ENCODE measurements at places on chromosomes 5 and 9. TPM values are rescaled to one million over a fixed set of nuclear protein-coding genes. Genes with fewer than 3 reads are reported as not detected.

DNA sequence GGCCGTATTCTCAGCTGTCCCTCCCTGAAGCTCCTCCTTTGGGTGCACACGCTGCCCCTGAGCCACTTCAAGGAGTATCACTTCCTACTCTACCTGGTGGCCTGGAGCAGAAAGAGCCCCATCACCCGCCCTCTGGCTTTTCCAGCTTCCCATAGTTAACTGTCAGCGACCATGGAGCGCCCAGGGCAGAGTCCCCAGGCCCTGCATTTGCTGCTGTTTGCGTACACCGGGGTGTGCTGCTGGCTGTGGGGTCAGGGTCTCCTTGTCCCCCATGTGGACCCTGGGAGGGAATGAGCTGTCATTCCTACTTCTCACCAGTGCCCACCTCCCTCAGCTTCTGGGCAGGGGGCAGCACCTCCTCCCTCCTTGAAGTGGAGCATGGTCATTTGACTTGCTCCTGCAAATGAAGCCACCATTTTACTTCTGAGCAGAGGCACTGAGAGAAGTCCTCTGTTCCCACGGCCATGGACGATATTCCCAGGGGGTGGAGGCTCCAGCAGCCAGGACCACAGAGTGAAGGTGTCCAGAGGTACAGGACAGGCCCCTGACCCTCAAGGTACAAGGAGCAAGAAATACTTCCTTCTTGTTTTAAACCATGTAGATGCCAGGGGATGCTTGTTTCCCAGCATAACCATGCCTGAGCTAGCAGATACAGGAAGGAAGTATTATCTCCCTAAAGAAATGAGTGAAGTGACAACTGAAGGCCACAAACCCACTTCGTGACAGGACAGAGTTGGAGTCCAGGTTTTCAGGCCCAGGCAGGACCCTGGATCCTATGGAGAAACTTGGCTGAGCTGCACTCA is 40.6 kb upstream of the COL5A1 start:
- DNase-seq = no peak

- no peak for DNase-seq
Measured at GRCh38 chr9:126615791-126616447, 2.2 kb downstream of the LMX1B start.

DNA sequence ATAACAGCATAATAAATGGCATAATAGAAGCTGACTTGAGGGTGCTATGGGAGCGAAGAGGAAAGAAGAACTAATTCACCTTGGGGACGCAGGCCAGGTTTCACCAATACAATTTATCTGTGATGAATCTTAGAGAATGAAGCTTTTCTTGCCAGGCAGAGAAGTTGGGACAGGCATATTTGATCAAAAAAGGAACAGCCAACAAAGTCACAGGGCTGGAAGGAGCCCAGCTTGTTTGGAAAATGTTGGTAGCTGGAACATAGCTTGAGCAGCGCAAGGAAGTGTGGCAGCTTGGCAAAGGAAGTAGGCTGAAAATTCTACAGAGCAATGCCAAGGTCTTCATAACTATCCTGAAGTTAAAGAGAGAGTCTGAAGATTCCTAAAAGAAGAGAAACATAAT is 181.5 kb upstream of the OR13F1 start:
- no peak for DNase-seq

GRCh38 chr5:36679221-36679989 is 73.0 kb downstream of the SLC1A3 start:
- DNase-seq = no peak

DNA sequence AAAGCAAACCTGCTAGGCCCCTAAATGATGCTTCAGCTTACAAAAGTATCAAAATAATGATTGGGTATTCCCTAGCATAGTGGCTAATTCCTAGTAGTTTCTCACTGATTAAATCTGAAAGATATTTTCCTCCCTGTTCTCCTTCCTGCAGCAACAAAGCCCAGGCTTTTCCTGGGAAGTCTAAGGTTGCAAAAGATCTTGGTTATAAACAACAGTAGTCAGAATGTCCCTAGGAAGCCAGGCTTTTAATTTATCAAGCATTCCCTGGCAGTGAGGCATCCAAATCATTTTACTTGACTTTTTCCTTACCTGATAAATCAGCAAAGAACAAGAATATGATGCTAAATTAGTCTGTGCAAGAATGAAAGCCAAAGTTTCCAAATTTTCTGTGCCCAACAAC is 272.0 kb downstream of the PDE4D start:
- no peak for DNase-seq

- DNase-seq = no peak
Measured at GRCh38 chr9:91162311-91162710, 199.4 kb downstream of the AUH start.

DNA sequence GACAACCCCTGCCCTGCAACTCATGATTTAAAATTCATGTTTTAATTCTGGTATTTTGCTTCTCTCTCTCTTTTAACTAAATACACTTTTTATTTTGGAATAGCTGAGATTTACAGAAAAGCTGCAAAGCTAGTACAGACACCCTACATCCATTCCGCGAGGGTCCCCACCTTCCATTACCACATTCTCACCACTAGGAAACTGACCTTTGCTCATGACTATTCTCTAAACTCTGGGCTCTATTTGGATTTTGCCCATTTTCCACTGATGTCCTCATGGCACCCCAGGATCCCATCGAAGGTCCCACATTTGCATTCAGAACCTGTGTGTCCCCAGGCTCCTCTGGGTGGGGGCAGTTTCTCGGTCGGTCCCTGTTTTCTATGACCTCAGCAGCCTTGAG is 11.5 kb downstream of the ERGIC1 start:
- DNase-seq = no peak

ORM2 gene
- not detected for total RNA-seq

TAF1L gene
- not detected for total RNA-seq

PSIP1 gene
- 35.3 TPM for total RNA-seq

FGD3 gene
- not detected for total RNA-seq
